Activated naive CD8-positive, alpha-beta T cell treated with anti-CD3 and anti-CD28 coated beads, Interleukin-2, amount 50 U/mL, for 16 hours (primary cell): ENCODE measurements at places on chromosomes 3 and 15.

DNA sequence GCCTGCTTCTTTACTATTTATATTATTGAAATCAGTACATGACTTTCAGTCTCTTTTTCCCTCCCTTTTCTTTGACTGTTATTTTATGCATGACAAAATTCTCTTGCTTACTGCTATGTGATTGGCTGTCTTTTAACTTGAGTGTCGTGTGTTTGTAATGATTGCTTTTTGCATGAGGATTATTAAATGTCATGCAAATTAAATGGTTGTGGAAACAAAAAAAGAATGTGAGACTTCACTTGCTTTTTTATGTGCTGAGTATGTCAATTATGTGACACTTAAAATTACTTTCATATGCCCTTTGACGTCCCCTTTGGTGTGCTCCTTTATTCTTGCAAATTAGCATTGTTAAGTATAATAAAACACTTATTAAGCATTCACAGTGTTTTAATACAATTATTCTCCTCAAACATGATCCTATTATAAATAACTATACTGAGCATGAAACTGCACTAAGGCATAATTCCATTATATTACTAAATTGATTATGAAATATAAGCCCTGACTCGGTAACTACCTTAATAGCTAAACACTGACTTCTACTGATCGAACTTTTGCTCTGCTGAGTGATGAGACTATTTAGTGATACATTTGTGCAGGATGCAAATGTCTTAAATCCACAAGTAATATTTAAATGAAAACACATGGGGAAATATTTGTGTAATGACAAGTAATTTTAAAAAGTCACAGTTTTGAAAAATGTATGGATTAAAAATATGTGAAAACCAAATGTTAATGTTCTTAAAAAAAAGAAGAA is 401.7 kb downstream of the NLGN1 start:
- no peak for DNase-seq

- no peak for DNase-seq
Measured at GRCh38 chr15:96893159-96893906, 562.8 kb downstream of the NR2F2 start.

GRCh38 chr3:130539005-130539404 is 22.0 kb downstream of the COL6A6 start:
- DNase-seq: no peak

DNA sequence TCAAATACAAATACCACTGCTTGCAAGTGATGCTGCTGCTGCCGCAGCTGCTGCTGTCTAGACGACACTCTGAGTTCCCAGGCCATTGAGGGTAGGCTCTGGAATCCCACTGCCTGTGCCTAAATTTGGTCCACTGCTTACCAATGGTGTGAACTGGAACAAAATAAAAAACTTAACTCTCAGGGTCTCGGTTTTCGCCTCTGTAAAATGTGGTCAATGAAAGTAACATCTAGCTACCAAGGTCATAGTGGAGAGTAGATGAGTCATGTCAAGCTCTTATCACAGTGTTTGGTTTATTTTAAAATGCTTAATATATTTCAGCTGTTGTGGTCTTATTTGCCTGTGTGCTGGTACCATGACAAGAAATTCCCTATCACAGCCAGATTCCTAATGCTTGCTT is 299.3 kb downstream of the CLSTN2 start:
- DNase-seq: no peak

- DNase-seq: no peak
Measured at GRCh38 chr3:98778852-98779413, 15.8 kb downstream of the ST3GAL6 start.

GRCh38 chr3:61928776-61929314 is 367.5 kb downstream of the PTPRG start:
- no peak for DNase-seq

GRCh38 chr15:77720655-77721054 is 87.9 kb upstream of the LINGO1 start:
- no peak for DNase-seq

- DNase-seq: no peak
Measured at GRCh38 chr3:27209617-27210264, 159.4 kb downstream of the NEK10 start.

- no peak for DNase-seq
Measured at GRCh38 chr15:64138331-64138941, 13.1 kb upstream of the SNX22 start.

DNA sequence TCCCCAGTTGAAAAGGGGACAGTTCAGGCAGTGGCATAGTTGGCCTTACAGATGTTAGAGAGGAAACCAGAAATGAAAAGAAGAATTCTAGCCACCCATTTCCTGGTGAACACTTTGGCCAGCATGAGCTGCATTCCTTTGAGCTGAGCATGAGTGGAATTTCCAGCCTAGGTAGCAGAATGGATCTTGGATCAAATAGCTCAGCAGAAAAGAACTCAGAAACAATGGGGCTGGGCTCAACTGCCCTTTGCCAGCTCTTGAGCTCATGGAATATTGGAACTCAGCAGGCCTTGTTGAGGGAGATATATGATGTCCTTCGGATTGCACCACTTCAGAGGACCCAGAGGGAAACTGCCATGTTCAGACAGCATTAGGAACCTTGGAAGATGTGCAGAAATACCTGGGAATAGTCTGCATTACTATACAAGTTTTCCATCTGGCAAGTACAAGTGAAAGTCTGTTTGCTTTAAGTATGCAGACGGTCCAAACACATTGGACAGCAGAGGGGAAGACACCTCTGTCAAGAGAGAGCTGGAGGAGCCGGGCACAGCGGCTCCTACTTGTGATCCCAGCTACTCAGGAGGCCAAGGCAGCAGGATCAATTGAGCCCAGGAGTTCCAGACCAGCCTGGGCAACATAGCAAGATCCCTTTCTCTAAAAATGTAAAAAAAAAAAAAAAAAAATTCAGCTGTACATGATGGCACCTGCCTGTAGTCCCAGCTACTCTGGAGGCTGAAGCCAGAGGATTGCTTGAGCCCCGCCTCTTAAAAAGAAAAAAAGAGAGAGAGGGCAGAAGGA is 3.1 kb upstream of the CDV3 start:
- DNase-seq: no peak

- no peak for DNase-seq
Measured at GRCh38 chr3:52860424-52860768, 25.6 kb upstream of the MUSTN1 start.

- no peak for DNase-seq
Measured at GRCh38 chr3:195768414-195768813, 43.3 kb downstream of the MUC4 start.
